HuH-7.5 (cell line): ENCODE measurements at places on chromosomes 16 and 17.

GRCh38 chr17:69535016-69535570, 120.6 kb downstream of the MAP2K6 start:
- no peak for DNase-seq

DNA sequence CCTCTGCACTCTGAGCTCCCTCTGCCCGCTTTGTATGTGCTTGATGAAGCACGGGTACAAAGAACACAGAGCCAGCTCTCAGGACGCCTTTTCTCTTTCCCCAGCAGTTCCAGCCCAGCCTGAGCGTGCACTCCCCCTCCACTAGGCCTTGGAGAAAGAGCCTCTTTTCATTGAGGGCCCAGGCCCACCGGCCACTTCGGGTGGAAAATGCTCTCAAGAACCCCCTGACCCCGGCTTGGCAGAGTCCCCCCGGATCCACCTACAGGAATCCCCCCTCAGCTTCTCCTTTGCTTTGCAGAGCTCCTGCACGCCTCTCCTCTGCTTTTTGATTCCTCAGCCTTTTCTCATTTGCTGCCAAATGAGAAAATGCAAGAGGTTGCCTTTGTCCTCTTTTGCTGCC, 30.2 kb downstream of the MRC2 start:
- DNase-seq = no peak

DNA sequence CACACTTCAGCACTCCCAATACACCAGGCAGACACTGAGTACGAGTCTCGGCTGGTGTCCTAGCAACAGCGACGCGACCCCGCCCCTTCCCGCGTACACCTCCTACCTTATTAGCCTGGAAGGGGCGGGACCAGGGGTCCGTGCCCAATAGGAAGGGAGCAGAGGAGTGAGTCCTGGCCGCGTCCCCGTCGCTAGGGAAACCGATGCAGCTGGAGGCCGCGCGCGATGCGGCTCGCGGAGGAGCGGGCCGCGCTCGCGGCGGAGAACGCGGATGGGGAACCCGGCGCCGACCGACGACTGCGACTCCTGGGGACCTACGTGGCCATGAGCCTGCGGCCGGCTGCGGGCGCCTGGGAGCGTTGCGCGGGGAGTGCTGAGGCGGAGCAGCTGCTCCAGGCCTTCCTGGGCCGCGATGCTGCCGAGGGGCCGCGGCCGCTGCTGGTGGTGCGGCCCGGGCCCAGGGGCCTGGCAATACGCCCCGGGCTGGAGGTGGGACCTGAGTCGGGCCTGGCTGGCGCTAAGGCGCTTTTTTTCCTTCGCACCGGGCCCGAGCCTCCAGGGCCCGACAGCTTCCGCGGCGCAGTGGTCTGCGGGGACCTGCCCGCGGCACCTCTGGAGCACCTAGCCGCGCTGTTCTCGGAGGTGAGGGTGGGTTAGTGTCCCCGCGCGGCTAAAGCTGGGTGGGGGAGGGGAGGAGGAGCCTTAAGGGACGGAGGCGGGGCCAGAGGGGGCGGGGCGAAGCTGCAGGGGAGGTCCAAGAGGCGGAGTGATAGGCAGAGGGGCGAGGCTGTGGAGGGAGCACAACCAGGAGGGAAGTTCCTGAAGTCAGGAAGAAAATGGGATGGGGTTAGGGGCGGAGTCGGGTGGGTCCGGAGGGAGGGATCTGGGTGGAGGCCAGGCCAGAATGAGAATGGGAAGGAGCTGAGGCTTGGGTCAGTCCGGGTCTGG, at the start of gene DNAH9:
Gene DNAH9 (plus strand): TSS at position 197 of the 948 bp plus-strand sequence. CDS start 29 bp downstream, at position 226.
- DNase-seq = no peak

- DNase-seq = no peak
Observed at GRCh38 chr17:81741049-81741593, 29.0 kb downstream of the SLC25A10 start.

GRCh38 chr17:81564778-81565177, 12.6 kb upstream of the FAAP100 start:
- DNase-seq = no peak

GRCh38 chr17:77735081-77735565, 223.4 kb upstream of the TNRC6C start:
- no peak for DNase-seq

DNA sequence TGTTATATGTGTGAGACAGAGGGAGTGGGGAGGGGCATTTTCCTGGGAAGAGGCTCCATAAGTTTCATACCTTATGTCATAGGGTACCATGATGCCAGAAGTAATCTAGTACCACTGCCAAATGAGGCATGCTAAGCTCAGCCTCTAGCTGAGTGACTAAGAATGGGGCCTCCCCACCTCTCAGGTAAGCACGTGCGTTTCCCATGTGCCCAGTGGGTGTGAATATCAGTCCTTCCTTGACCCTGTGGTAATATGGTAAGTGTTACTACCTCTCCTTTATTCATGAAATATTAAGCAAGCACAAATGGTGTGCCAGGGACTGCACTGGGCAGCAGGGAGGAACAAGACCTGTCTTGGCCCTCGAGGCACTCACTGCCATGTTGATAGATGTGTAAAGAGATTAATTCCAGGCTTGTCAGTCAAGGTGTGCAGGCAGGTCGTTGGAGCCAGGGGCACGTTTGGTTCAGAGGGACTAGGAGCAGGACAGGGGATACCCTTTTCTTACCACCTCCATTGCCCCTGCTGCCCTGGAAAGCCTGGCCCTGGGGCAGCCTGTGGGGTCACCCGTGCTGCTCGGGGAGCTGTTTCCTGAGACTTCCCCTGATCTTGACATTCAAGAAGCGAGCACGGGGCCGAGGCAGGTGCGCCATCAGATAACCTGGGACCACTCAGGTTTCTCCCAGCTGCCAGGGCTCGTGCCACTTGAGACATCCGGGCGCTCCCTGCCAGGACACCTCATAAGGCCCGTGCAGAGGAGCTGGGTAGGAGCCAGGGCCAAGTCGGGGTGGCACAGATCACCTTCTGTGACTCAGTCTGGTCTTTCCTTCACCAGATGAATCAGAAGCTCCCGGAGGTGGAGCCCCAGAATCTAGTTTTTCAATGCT, 8.8 kb downstream of the RSAD1 start:
- no peak for DNase-seq

DNA sequence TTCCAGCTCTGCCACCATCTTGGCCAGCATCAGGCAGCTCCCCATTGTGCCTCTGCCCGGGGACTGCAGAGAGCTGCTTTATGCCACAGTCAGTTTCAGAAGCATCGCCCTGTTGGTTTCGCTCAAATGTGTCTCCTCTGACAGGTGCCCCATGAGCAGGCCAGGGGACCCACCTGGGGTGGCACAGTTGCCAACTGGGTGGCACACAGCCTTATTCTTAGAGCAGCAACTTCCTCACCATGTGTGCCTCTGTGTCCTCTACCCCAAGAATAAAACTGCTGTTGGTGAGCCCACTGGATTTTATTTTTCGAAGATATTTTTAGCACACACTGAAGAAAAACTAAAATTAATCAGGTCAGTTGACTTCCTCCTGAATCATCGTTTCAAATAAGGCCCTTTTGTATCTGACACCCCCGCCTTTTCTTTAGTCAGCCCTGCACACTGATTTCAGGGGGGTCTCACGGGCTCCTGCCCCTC, 44.9 kb upstream of the CACNG5 start:
- DNase-seq = no peak

DNA sequence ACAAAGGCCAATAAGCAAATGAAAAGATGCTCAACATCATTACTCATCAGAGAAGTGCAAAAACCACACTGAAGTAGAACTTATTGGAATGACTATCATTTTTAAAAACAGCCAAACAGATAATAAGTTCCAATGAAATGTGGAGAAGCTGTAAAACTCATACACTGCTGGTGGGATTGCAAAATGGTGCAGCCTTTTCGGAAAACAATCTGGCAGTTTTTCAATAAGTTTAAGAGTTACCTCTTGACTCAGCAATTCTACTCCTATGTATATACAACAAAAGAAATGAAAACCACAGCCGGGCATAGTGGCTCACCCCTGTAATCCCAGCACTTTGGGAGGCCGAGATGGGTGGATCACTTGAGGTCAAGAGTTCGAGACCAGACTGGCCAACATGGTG, 49.3 kb downstream of the AKAP10 start:
- DNase-seq = no peak

GRCh38 chr16:11609474-11610120, 22.9 kb upstream of the LITAF start:
- no peak for DNase-seq

- no peak for DNase-seq
Observed at GRCh38 chr16:75774197-75774596, 47.9 kb upstream of the CPHXL start.

DNA sequence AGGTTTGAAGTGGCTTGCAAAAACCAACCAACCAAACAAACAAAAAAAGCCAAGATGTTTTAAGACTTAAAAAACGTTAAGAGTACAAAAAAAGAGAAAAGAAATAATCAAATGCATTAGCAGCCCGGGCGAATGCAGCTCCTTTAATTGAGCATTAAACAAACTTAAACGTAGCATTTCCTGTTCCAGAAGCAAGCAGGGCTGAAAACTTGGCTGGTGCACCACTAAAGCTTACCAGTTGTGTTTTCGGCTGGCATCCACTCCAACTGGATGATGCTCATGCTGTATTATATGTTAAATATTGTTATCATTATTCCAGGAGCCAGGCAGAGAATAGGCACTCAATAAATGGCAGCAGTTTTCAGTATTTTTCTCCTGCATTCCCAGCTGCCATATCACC, 45.1 kb downstream of the IRX6 start:
- no peak for DNase-seq

DNA sequence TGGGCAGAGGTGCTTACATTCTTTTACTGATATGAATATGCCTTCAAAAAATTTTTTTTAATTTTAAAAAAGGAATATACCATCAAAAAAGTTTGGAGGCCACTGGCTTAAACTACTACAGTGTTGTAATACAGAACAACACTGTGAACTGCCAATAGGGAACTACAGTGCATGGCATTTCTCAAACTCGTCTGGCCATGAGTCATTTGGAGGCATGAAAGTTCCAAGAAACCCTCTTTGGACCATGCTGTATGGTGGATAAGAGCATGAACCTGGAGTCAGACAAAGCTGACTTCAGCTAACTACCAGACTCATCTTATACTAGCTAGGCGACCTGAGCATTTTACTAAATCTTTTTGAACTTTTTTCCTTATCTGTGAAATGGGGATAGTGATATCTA, 9.2 kb upstream of the NF1 start:
- DNase-seq = no peak

- DNase-seq = no peak
Observed at GRCh38 chr17:40198576-40198975, 20.5 kb upstream of the WIPF2 start.

GRCh38 chr16:50102051-50102746, 36.4 kb downstream of the HEATR3 start:
- DNase-seq = no peak

DNA sequence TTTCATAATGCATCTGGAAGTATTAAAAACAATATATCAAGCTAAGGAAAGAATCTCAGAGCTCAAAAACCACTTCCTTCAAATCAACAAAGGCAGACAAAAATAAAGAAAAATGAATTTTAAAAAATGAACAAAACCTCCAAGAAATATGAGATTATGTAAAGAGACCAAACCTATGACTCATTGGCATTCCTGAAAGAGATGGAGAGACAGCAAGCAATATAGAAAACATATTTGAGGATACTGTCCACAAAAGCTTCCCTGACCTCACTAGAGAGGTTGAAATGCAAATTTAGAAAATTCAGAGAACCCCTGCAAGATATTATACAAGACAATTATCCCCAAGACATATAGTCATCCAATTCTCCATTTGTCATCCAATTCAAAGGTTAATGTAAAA, 311.3 kb upstream of the SOX9 start:
- DNase-seq = no peak

DNA sequence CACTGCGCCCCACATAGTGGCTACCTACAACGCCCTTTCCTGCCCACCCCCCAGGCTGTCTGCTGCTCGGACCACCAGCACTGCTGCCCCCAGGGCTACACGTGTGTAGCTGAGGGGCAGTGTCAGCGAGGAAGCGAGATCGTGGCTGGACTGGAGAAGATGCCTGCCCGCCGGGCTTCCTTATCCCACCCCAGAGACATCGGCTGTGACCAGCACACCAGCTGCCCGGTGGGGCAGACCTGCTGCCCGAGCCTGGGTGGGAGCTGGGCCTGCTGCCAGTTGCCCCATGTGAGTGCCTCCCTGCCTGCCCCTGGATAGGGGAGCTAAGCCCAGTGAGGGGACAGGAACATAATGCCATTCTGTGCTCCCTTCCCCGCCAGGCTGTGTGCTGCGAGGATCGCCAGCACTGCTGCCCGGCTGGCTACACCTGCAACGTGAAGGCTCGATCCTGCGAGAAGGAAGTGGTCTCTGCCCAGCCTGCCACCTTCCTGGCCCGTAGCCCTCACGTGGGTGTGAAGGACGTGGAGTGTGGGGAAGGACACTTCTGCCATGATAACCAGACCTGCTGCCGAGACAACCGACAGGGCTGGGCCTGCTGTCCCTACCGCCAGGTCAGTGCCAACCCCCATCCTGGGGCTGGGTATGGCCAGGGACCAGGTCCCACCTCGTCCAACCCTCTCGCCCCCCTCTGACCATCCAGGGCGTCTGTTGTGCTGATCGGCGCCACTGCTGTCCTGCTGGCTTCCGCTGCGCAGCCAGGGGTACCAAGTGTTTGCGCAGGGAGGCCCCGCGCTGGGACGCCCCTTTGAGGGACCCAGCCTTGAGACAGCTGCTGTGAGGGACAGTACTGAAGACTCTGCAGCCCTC, 7.1 kb downstream of the GRN start:
- DNase-seq = no peak

DNA sequence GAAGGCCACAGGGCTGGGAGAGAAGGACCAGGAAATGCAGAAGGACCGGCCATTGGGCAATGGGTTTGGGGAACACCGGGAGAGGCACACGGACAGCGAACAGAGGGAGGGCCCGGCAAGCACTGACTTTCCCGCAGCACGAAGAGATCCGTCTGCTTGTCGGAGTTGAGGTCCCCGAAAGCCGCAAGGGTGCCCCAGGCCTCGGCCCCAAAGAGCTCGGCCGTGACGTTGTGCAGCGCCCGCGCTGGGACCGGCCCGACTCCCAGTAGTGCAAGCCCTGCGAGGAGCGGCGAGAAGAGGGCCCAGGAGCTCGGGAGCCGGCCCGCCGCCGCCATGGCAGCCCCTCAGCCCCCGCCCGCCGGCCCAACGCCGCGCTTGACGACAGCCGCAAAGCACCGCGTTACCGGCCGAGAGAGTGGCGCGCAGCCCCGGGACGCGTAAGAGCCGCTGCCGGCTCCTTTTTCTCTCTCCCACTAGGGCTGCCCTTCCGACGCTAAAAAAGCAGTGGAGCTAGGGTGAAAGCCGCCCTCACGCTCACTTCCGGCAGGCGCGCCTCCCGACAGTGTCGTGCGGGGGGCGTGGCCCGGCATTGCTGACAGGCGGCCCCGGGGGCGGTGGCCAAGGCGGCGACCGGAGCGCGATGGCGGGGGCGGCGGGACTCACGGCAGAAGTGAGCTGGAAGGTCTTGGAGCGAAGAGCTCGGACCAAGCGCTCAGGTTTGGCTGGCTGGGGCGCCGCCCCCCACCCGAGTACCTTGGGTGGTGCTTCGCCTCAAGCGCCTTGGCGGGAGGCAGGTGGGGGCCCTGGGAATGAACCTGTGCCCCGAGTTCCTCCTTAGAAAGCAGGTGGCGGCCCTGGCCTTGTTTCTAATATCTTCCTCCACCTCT, at the start of the genes ITFG1 and PHKB:
Gene ITFG1 (minus strand): TSS at position 353 of the 887 bp plus-strand sequence. CDS start 18 bp downstream, at position 335.
Gene PHKB (plus strand): TSS at position 621 of the 887 bp plus-strand sequence. CDS start 20 bp downstream, at position 641.
- DNase-seq = peak; percentile 45
